ENCODE measurements at places on chromosomes 2 and 18.

DNA sequence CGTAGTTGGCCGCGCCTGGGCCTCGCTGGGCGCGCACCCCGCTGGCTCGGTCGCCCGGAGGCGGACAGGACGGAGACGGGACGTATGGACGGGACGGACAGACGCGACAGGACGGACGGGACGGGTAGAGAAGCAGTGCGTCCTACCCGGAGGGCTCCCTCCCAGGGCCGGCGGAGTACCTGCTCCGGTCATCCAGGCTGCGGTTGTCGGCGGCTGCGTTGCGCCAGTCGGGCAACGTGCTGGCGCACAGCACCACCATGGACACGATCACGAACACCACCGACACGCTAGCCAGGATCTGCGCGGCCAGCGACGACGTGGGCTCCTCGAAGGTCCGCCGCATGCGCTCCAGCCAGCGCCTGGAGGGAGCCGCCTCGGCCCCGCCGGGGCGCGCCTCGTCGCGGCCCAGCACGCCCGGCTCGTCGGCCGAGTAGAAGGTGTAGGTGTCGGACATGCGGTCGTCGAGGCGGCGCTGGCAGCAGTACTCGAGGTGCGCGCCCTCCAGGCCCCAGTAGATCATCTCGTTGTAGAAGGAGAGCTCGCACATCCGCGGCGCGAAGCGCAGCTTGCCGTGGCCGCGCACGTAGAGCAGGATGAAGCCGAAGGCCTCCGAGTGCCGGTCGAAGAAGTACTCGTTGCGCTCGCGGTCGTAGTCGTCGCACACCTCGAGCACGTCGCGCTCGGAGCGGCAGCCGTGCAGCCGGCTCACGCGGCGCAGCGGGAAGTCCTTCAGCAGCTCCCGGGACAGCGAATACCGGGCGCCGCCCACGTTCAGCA lies 903 bp downstream of the KCNG3 start:
- no peaks in the 10 kb centered on the region for H3K36me3 ChIP-seq
- H3K4me1 ChIP-seq = peaks cover 13% of the 10 kb centered on the region
- H3K27ac ChIP-seq = no peak overlapping the region

- no peak overlapping the region for H3K27ac ChIP-seq
- no peaks in the 10 kb centered on the region for H3K36me3 ChIP-seq
- peaks cover 21% of the 10 kb centered on the region for H3K4me1 ChIP-seq
- no peak for DNase-seq
- no peak overlapping the region for H3K4me3 ChIP-seq
Measured at GRCh38 chr2:98028101-98028561, 32.4 kb upstream of the TMEM131 start.

- H3K27ac ChIP-seq = no peak overlapping the region
- no peaks in the 10 kb centered on the region for H3K27me3 ChIP-seq
- no peaks in the 10 kb centered on the region for H3K36me3 ChIP-seq
- no peak for DNase-seq
- H3K4me1 ChIP-seq = no peaks in the 10 kb centered on the region
Measured at GRCh38 chr2:170260188-170260587, 82.2 kb downstream of the MYO3B start.

GRCh38 chr2:86229221-86229620 lies 30.0 kb downstream of the MRPL35 start:
- DNase-seq = no peak
- no peak overlapping the region for H3K27ac ChIP-seq
- H3K36me3 ChIP-seq = no peaks in the 10 kb centered on the region
- H3K4me3 ChIP-seq = no peak overlapping the region

DNA sequence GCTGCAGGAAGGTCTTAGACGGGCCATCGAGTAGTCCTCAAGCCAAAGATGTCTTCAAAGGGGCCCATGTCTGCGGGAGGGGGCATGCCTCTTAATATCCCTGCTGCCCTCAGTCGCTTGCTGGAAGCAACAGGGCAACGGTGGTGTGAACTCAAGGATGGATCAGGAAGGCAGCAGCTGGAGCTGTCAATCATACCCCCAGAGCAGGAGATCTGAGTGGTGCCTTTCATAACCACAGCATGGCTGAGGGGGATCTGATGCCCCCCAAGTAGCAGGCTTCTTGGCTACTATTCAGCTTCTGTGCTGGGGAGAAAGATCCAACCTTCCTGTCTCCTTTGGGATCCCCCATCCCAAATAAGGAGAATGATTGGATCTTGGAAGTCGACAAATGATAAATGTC lies 46.4 kb downstream of the INSIG2 start:
- H3K36me3 ChIP-seq = no peaks in the 10 kb centered on the region
- no peaks in the 10 kb centered on the region for H3K4me1 ChIP-seq
- H3K27me3 ChIP-seq = no peaks in the 10 kb centered on the region
- no peak overlapping the region for H3K4me3 ChIP-seq
